ENCODE measurements at places on chromosomes 6 and 20. TPM values are rescaled to one million over a fixed set of nuclear protein-coding genes. Genes with fewer than 3 reads are reported as not detected.

DNA sequence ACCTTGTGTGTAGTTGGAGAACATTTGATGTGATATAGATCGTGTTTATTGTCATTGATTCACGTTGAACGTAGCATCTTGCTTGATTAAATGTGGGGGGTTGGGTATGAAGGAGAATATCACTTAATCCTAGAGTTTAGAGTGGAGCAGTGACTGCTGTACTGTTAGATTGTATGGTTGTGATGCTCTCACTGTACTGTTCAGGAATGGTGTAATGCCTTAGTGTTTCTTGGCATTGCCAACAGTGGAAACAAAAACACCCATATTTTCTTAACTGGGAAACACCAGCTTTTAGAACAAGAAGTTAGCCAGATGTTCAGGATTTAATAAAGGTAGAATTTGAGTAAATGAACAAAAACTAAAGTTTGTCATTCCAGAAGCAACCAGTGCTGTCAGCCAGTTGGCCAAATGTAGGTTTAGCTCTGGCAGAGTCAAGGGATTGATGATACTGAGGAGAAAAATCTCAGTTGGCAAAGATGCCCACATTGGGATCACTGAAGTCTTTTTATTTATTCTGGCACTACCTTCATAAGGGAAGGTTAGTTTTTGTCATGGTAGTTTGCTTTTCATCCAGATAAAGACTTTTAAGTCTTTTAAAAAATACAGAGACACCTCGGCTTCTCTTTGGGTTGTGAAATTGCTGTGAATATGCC is 129.9 kb downstream of the JARID2 start:
- DNase-seq = no peak

TREM1 gene
- not detected for total RNA-seq

SIGLEC1 gene
- total RNA-seq = not detected

GRCh38 chr20:41286240-41286851 is 31.2 kb downstream of the ZHX3 start:
- DNase-seq = no peak

DNA sequence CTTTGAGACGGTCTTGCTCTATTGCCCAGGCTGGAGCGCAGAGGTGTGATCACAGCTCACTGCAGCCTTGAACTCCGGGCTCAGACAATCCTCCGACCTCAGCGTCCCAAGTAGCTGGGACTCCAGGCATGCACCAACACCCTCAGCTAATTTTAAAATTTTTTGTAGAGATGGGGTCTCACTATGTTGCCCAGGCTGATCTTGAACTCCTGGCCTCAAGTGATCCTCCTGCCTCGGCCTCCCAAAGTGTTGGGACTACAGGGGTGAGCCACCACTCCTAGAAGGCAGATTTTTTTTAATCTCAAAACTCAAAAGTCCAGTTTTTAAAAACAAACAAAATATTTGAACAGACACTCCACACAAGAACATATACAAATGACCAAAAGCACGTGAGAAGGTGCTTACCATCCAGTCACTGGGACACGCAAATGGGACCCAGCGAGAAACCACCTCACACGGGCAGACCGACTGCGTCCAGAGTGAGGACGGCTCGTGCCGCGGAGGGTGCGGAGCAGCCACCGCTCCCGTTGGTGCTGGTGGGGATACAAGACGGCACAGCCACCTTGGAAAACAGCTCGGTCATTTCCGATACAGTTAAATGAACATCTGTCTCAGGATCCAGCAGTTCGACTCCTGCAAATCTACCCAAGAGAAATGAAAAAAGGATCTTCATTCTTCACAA is 8.5 kb upstream of the HELZ2 start:
- DNase-seq = no peak

DNA sequence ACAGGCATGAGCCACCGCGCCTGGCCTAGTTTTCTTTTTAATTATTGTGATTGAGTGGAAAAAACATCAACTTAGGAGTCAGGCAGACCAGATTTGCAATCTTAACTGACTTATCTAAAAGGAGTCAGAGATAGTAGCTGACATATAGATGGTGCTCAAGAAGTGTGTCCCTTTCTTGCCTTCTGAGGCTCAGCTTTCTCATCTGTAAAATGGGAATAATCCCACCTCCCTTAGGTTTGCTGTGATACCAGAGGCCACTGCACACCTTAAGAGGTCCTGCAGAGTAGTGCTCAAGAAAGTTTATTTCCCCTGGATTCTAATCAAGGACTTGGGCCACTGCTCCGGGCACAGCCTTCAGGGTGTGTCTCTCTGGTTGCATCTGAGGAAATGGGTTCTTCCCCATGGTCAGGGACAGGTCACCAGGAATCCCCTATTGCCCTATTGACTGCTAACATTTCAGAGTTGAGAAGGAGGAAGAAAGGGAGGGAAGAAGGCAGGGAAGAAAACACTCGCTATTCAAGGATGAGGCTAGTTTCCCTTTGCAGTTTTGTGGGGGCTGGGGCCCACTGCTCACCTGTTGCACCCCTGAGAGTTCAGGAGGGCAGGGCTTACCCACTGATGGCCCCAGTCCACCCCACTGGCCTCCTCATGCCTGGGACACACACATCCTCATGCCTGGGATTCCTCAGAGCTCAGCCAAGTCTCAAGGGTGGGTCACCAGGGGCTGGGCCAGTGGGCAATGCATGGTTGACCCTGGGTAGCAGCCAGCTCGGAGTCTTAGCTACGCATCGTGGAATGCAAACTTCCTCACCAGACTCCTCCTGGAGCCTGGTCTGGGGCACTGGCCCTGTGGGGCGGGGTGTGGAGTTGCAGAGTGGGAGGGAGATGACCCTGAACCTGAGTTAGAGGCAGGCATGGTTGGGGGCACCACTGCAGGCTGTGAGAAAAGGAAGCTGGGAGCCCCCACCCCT is 21.2 kb downstream of the C6orf132 start:
- no peak for DNase-seq

GRCh38 chr6:53547166-53547810 is 2.4 kb upstream of the GCLC start:
- DNase-seq = no peak

TRIM39 gene
- total RNA-seq = 7.6 TPM

GRCh38 chr6:77930952-77931351 is 278.1 kb downstream of the MEI4 start:
- no peak for DNase-seq

RCAN2 gene
- 0.26 TPM for total RNA-seq

GRCh38 chr6:83868639-83869038 is 9.2 kb downstream of the CYB5R4 start:
- no peak for DNase-seq

- DNase-seq = no peak
Observed at GRCh38 chr6:132763269-132763668, 5.6 kb upstream of the VNN2 start.

ENPP1 gene
- total RNA-seq = 0.13 TPM

DNA sequence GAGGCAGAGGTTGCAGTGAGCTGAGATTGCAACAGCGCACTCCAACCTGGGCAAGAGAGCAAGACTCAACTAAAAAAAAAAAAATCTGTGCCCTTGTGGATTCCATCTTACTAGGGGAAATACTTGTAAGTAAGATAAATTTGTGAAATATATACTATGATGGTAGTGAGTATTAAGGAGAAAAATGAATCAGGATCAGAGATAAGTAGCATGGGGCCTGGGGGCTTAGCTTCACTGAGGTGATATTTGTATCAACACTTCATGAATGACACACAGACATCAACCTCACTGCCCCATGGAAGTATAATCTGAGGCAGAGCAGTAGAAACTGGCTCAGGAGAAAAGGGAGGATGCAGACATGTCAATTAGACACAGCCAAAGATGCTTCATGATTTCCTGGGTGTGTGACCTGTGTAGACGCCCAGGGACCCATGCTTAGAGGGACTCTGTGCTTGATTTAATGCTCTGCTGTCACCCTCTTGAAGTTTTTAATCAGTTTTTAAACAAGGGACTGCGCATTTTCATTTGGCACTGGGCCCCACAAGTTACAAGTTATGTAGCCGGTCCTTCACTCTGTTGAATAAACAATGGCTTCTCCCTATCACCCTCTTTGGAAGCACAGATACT is 41.9 kb downstream of the PCNA start:
- DNase-seq = no peak

- no peak for DNase-seq
Observed at GRCh38 chr20:33839591-33839990, 28.4 kb downstream of the CHMP4B start.

EEF1E1 gene
- 37.2 TPM for total RNA-seq

DNA sequence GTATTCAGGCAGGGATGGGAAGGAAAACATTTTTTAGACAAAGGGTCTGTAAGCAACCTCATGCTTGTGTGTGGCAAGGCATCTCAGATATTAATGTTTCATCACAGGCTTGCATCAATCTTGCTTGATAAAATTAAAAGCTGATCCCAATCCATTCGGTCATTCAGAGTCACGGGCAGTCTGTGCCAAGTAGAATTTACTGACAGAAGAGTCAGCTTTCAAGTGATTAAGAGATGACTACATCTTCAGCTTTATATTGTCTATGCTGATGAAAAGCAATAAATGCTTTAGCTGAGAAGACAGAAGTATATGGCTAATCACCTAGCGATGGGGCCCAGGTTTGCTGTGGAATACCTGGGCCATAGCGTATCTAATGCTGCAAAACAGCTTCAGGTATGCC is 3.5 kb downstream of the PLEKHG1 start:
- no peak for DNase-seq

GRCh38 chr6:66970373-66970772 is 1263.3 kb upstream of the EYS start:
- DNase-seq = no peak

DNA sequence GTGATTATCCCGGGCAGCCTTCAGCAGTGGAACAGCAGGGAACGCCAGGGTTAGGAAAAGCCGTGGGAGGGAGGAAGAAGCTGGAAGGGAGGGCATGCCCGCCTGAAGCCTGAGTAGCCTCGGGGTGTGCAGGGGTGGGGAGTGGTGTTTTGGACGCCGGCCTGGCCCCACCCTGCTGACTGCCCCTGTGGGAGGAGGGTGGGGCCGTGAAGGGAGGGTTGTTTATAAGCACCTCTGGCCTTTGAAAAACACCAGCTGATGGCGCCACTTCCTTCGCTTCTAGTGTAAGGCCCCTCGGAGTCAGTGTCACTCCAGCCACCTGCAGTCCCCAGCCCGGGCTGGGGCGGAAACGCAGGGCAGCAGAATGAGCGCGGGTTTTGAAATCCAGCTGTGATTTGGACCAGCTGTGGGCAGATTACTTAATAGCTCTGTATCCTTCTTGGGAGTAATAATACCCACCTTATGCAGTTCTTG is 52.8 kb upstream of the BMP6 start:
- DNase-seq = peak; percentile 29

EDN3 gene
- not detected for total RNA-seq

CCM2L gene
- 17.3 TPM for total RNA-seq

LIN28B gene
- total RNA-seq = not detected

- peak; percentile 76 for DNase-seq
Observed at GRCh38 chr20:9179193-9179802, 110.4 kb downstream of the PLCB4 start.

KIF6 gene
- 0.13 TPM for total RNA-seq

DNA sequence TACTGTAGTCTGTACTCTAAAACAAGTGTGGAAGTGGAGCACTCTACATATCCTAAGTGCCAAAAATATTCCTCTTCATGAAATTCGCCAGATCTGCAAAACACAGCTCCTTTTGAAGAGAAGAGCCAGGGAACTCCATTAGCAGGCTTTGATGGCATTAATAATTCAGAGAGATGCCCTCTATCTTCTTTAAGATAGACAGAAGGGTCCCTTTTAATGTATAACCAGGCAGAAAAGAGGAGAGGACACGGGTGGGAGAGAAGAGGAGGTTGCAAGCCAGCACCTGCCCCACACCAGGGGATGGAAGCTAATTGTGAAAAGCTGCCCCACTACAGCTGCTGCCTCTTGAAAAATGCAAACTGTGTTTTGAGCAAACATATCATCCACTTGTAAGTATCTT is 3.7 kb upstream of the RFPL4B start:
- no peak for DNase-seq

DNA sequence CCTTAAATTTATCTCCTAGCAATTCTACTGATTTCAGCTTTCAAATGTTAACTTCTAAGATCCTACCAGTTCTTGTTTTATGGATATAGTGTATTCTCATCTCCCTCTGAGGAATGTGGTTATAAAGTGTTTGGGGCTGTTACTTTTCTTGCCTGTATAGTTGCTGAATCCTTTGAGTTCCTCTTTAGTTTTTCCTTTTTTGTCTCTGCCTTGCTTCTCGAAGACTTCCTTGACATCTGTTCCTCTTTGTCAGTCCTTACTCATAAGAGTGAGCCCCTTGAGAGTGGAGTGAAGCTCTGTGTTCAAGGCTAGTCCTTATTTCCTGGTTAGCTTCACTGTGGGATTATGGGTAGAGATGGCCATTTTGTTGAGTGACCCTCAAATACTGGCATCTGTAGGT is 84.6 kb downstream of the ELOVL4 start:
- DNase-seq = no peak

GRCh38 chr6:46356543-46356942 is 134.7 kb downstream of the RCAN2 start:
- DNase-seq = no peak

DNA sequence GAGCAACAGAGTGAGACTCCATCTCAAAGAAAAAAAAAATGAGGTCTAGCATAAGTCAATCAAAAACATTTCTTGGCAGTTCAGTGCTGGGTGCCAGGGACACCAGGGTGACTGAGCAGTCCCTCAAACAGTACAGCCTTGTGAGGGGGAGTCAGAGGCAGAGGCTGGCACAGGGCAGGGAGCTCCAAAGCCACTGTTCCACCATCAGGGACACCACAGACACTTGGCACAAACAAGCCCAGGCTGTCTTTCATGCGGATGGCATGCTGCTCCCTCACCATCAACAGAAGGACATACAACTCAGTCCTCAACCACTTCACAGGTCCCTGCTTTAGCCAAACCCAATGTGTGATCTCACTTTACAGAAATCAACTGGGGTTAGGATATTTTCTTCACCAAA is 36.0 kb upstream of the GRM4 start:
- DNase-seq = no peak

DNA sequence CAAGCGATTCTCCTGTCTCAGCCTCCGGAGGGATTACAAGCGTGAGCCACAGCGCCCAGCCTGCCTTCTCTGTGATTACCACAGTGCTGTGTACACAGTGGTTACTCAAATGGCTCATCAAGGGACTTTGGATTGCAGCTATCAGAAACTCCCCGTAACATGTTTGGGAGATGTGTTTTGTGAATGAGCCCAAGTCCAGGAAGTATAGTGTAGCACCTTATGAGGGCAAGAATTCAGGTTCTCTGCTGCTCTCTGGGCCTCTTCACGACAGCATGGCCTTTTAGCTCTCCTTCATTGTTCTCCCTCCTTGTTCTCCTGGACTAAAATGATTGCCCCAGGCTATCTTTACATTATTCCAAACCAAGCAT is 34.1 kb upstream of the RPL7L1 start:
- DNase-seq = no peak
